ENCODE measurements at places on chromosomes 7 and 10.

DNA sequence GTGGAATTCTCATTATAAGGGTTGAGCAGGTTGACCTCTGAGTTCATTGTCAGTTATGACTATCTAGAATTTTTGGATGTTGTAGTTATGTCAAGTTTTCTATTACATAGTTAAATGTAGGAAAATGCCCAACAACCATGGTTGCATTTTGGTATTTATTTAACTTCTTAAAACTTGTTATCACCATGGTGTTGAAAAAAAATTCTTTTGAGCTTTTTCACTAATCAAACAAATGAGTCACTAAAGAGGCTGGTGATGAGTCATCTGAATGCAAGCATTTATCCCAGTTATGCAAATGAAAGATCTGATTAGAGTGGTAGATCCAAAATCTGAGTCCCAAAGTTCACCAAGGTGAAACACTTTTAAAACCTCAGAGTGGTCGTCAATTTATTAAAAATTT is 624.7 kb upstream of the IGFBP3 start:
- DNase-seq, result no peak

GRCh38 chr7:47636081-47636432 is 54.1 kb upstream of the TNS3 start:
- no peak for DNase-seq

DNA sequence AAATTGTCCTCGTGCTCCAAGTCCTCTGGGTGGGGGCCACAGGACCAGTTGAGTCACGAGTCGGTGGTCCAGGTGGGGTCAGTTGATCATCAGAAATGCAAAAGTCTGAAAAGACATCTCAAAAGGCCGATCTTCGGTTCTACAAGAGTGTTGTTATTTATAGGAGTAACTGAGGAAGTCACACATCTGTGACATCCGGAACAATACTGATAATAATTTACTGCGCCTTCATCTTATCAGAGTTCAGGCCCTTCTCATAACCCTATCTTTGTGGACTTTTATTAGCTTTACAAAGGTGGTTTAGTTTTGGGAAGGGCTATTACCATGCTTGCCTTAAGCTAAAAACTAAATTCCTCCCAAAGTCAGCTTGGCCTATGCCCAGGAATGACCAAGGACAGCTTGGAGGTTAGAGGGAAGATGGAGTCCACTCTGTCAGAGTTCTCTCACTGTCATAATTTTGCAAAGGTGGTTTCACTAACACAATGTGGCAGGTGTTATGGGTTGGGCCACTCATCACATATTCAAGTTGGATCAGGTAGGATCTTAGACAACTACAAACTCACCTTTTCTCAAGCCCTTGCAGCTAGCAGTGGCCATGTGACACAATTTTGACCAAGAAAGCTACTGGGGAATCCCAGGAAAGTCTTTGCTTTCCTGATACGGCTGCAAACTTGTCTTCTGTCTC is 54.7 kb upstream of the CHST3 start:
- DNase-seq, result no peak

GRCh38 chr7:34454381-34454780 is 203.6 kb upstream of the NPSR1 start:
- DNase-seq, result no peak

DNA sequence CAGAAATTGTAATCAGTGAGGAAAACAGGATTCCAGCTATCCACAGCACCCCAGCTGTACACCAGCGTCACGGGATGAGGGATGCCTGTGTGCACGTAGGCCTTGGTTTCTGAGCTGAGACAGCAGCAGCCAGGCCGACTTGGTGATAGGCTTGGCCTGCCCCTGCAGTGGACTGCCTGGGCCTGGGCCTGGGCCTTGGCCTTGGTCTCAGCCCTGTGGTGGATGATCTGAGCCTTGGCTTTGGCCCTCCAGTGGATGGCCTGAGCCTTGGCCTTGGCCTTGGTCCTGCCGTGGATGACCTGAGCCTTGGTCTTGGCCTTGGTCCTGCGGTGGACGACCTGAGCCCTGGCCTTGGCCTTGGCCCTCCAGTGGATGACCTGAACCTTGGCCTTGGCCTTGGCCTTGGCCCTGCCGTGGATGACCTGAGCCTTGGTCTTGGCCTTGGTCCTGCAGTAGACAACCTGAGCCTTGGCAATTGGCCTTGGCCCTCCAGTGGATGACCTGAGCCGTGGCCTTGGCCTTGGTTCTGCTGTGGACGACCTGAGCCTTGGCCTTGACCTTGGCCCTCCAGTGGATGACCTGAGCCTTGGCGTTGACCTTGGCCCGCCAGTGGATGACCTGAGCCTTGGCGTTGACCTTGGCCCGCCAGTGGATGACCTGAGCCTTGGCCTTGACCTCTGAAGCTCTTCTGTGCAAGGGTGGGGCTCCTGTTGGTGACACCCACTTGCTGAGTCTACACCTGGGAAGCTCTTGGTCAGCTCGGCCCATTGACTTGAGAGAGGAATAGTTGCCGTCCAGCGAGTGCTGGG is 93.8 kb downstream of the CUX1 start:
- no peak for DNase-seq
